ENCODE measurements at places on chromosomes 16 and 17.
A peak's percentile ranks its signal among the peaks of the same experiment; 100 is the strongest.

DNA sequence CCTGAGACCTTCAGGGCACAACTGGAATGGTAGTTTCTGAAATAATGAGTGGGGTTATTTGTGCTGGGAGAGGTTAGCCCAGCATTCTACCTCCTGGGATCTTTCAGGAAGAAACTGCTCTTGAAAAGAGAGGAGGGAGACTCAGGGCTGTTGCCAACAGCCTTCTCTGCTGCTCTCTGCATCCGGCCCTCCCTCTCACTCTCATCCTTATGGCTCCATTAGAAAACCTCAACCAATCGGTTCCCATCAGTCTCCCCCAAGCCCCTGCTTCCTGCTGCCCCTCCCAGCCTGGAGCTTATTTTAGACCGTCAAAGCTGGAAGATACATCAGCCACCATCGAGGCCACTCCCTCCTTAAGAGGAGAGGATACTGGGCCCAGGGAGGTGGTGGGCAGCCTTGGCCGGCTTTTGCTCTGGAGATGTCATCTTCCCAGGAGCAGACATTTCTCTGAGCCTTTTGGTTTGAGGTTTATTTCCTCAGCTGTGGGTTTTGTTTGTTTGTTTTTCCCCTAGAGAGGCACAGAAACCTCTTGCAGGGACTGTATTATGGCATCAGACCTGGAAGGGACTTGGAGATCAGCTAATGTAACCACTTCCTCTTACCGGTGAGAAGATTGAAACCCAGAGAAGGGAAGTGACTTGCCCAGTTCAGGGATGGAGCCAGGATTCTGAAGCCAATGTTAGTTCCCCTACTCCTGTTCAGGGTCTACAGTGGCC is 2.7 kb downstream of the MPRIP start:
- peaks cover 85% of the 10 kb centered on the region for H3K4me1 ChIP-seq
- H3K27me3 ChIP-seq = no peaks in the 10 kb centered on the region
- peak overlapping the region; percentile 81 for H3K4me3 ChIP-seq
- DNase-seq = no peak
- no peaks in the 10 kb centered on the region for H3K36me3 ChIP-seq

GRCh38 chr17:36856903-36857381 is 80.3 kb upstream of the LHX1 start:
- H3K27ac ChIP-seq = no peak overlapping the region
- H3K36me3 ChIP-seq = no peaks in the 10 kb centered on the region
- H3K27me3 ChIP-seq = peaks cover 95% of the 10 kb centered on the region
- no peak overlapping the region for H3K4me3 ChIP-seq

DNA sequence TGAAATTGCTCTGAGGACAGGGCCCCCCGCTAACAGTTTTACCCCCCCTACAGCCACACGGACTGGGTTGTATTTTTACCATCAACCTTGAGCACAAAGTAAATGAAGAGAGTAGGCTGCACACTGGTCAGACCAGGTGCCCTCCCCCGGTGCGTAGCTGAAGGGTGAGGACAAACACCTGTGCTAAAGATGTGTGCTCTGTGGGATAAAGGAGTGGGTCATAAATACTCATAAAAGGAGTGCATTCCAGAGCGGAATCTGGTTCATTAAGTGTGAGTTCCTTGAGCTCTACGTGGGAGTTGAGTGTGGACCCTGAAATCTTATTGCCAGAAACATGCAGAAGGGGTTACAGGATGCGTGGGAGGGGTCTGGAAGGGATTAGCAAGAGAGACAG is 217.0 kb downstream of the CCDC182 start:
- H3K27me3 ChIP-seq = no peaks in the 10 kb centered on the region
- H3K4me1 ChIP-seq = peaks cover 67% of the 10 kb centered on the region
- H3K4me3 ChIP-seq = no peak overlapping the region
- no peaks in the 10 kb centered on the region for H3K36me3 ChIP-seq
- no peak overlapping the region for H3K27ac ChIP-seq
- DNase-seq = no peak

DNA sequence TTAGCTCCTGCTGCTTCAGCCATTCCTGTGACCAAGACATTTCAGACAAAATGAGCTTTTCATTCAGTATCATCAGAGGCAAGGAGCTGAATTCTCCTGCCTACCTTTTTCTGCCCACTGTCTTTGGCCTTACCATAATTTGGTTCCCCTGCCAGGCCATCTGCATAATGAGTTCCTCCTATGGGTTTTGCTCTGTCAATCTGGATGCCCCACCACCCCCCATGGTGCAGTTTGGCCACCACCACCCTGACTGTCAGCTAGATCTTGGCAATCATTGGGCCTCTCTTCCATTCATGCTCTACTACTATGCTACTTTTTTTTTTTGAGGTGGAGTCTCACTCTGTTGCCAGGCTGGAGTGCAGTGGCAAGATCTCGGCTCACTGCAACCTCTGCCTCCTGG is 169.2 kb upstream of the ZKSCAN2 start:
- no peaks in the 10 kb centered on the region for H3K36me3 ChIP-seq
- DNase-seq = no peak
- no peaks in the 10 kb centered on the region for H3K4me1 ChIP-seq
- H3K27ac ChIP-seq = no peak overlapping the region

- H3K4me1 ChIP-seq = peaks cover 56% of the 10 kb centered on the region
- peak within 1 kb of the TSS; percentile 68 for H3K27ac ChIP-seq
- peak within 1 kb of the TSS; percentile 71 for H3K4me3 ChIP-seq
- peaks cover 90% of the 10 kb centered on the region for H3K27me3 ChIP-seq
- peak; percentile 59 for DNase-seq
Measured at GRCh38 chr17:56593646-56594319, at the start of gene NOG. Gene NOG, plus strand, starts transcription at chr17:56593699. Its CDS starts 525 bp downstream, at chr17:56594224.

Data from left ventricle myocardium inferior (tissue), 1 donor.